ENCODE measurements at places on chromosomes 4 and X.

DNA sequence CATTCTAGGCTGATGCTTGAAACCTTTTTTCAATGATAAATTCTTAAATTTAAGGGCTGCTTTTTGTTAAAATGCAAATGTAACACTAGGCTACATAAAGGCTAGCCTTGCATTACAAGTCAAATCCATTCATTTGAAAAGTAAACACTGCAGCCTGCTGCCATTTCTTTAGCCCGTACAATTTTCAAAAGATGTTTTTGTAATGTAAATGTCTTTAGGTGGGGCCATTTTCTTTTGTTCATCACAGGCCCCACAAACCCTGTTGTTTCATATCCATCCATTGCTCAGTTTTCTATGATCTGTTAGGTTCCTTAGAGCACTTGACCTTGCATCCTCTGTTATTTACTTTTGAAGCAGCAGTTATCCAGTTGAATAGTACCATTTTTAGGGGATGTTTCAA lies 296.2 kb upstream of the AMOT start:
- no peak for DNase-seq

- DNase-seq = no peak
Observed at GRCh38 chr4:156595041-156595440, 376.6 kb downstream of the PDGFC start.

DNA sequence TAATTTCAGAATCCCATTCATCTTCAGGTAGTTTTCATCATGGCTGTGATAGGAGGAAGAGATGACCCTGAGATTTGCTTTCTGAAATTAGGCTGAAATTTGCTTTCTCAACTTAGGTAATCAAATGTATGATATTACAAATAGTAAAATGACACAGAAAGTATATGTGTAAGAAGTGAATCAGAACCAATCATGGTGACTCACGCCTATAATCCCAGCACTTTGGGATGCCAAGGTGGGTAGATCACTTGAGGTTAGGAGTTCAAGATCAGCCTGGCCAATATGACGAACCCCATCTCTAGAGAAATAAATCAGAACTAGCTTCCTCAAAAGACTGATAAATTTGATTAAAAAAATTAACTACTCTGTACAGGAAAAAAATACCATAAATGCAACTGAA lies 555.4 kb downstream of the STPG2 start:
- no peak for DNase-seq

GRCh38 chrX:5458300-5458842 lies 770.3 kb downstream of the NLGN4X start:
- no peak for DNase-seq

All from activated CD4-positive, alpha-beta T cell treated with anti-CD3 and anti-CD28 coated beads, Interleukin-2, amount 50 U/mL, for 16 hours (primary cell).